ENCODE measurements at places on chromosomes 5 and 9.

DNA sequence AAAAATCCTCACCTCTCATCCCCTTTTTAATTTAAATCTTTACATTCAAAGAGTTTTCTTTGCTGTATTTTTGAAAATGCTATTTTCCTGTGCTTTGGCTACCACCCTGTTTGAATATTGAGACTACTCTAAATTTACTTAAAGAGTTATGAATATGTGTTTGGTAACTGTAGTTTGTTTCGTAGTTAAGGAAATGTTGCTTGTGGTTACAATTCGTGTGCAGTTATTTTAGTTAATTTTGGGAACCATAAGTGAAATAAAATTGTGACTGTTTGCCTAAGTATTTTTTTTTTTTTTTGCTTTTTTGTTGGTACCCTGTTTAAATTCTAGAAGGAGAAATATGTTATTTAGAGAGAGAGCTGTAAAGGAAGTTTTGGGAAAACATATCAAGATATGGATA lies 78.7 kb downstream of the XRCC4 start:
- DNase-seq: no peak

- DNase-seq: no peak
Measured at GRCh38 chr5:119174578-119175163, 103.8 kb downstream of the DMXL1 start.

DNA sequence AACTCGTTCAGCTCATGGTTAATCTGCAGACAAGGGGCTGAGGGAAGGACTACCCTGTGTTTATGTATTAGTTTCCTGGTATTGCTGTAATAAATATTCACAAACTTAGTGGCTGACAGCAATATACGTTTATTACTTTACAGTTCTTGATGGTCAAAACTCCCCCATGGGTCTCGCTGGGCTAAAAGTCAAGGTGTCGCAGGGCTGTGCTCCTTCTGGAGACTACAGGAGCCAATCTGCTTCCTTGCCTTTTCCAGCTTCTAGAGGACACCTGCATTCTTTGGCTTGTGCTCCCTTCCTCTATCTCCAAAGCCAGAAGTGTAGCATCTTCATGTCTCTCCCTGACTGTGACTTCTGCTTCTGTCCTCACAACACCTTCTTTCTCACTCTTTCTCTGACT lies 653.8 kb upstream of the RIOK2 start:
- no peak for DNase-seq

- DNase-seq: no peak
Measured at GRCh38 chr5:86757824-86758223, 140.1 kb downstream of the COX7C start.

DNA sequence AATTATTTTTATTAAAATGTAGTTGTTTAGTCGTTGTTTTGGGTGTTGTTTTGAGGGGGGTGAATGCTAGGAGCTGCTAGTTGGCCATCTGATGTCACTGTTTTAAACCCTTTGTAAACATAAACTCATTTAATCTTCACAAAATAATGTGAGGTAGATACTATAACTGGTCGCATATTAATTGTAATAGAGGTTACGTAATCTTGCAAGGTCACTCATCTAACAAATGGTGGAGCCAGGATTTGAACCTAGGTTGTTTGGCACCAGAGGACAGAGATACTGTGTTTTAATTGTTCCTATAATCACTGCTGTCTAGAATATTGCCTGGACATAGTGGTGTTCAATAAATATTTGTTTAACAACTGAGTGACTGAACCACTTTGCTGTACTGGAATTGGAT lies 54.4 kb downstream of the LRRTM2 start:
- no peak for DNase-seq

DNA sequence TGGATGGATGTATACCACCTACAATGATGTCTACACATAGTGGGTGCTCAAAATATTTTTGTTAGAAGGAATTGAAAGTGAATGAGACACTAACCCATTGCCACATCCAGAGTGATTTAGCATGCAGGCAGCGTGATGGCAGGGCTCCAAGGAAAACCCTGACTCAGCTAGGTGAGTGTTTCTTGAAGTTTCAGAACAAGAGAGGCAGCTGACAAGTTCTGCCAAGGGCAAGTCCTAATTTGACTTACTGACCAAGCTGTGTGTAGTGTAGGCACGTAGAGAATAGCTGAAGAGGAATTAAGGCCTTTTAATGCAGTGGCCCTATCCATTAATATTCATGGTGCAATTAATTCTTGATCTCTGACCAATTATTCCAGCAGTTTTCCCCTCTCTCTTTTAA lies 107.8 kb upstream of the ATP10B start:
- DNase-seq: no peak

DNA sequence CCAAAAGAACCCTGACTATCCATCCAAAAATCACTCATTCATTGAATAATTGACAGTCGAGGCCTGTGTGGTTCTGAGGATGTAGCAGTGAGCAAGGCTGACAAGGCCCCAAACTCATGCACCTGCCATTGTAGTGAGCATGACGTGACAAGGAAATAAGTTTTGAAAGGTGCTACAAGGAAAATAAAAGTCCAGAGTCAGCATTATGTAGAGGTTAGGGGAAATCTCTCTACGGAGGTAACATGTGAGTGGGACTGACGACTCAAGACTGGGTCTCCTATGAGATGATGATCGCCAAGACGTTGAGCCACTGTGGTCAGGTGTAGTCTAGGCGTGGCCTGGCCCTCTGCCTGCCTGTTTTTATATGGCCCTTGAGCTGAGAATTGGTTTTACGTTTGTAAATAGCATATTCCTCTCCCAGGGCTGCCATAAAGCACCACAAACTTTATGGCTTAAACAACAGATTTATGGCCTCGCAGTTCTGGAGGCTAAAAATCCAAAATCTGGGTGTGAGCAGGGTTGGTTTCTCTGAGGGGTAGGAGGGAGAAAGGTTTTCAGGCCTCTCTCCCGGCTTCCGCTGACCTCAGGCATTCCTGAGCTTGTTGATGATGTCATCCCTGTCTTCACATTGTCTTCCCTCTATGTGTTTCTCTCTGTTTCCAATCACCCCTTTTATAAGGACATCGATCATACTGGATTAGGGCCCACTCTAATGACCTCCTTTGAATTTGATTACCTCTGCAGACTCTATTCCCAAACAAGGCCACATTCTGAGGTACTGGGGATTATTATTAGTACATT lies 206.4 kb upstream of the EGFLAM start:
- DNase-seq: no peak

GRCh38 chr9:13974891-13975290 lies 339.1 kb downstream of the NFIB start:
- no peak for DNase-seq

DNA sequence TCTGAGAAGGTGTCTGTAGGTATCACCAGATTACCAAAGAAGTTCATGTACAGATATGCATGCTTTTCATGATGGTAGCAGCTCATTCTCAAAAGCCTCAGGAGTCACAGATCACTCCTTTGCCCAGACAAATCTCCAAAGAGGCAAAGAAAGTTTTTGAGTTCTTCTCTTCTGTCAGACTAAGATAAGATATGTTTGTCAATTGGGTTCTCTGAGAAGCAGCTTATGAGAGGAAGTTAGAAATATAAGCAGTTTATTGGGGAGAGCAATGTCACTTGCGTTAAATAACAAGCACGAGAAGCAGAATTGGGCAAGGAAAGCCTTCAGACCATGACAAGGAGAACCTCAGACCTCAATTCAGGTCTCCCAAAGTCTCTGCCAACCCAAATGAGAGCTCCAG lies 219.2 kb upstream of the KLF4 start:
- DNase-seq: no peak

- no peak for DNase-seq
Measured at GRCh38 chr5:6488021-6488420, 39.4 kb downstream of the UBE2QL1 start.

DNA sequence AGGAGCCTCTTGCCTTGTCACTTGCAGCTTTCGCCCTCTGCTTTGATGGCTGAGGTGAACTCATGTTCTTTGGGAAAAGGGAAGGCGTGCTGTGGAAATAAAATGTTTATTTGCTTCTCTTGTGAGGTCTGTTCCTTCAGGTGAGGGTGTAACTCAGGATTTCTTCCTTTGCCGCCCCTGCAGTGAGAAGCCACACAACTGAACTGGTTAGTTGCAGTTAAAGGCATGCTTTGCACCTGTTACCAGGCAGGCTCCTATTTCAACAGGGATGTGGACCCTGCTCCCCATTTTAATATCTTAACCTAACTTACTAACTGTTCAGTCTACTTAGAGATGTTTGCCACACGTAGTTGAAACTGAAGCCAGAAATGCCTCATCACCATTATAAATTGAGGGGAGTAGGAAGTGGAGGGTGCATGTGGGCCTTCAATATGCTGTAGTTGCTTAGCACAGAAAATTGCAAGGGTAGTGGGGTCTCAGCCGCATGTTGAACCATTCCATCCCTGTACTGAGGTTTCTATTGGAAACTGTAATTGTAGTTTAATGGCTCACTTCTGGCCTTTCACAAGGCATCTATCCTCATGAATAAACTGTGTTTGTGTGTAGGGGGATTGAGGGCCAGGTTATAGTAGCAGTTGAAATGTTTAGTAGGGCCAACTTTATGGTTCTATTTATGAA lies 7.9 kb downstream of the RACK1 start:
- no peak for DNase-seq

GRCh38 chr5:180157866-180158265 lies 51.1 kb downstream of the RASGEF1C start:
- DNase-seq: no peak

GRCh38 chr5:113202287-113202686 lies 225.7 kb downstream of the DCP2 start:
- DNase-seq: no peak

- DNase-seq: peak; percentile 18
Measured at GRCh38 chr5:93092349-93093105, 488.5 kb downstream of the NR2F1-AS1 start.

GRCh38 chr9:107667231-107668070 lies 177.9 kb upstream of the KLF4 start:
- no peak for DNase-seq

DNA sequence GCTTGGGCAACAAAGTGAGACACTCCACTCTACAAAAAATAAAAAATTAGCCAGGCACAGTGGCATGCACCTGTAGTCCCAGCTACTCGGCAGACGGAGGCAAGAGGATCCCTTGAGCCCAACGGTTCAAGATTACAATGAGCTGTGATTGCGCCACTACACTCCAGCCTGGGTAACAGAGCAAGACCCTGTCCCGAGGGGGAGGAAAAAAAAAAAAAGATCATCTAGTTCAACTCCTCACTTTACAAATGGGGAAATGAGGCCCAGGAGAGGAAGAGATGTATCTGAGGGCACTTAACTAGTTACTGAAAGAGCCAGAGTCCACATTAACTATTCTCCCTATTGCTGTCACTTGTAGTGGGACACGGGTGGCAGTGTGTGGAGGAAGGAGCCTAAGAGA lies 13.8 kb downstream of the PDCL start:
- no peak for DNase-seq

GRCh38 chr9:18056993-18057369 lies 417.0 kb upstream of the ADAMTSL1 start:
- DNase-seq: no peak

DNA sequence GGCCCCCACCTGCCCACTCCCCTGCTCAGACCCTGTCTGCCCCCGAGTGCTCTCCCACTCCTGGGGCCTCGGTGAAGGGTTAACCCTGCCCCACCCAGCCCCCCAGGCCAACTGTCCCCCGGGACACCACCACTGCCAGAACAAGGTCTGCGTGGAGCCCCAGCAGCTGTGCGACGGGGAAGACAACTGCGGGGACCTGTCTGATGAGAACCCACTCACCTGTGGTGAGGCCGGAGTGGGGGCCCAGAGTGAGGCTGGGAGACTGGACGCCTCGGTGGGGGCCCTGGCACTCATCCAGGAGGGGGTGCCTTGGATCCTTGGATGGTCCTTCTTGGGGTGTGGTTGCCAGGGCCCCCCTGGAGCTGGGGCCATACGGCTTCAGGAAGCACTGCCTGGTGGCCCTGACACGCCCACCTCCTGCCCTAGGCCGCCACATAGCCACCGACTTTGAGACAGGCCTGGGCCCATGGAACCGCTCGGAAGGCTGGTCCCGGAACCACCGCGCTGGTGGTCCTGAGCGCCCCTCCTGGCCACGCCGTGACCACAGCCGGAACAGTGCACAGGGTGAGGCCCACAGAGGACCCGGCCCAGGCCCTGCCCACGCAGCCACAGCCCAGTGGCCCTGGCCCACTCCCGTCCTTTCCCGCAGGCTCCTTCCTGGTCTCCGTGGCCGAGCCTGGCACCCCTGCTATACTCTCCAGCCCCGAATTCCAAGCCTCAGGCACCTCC lies 2.1 kb downstream of the MAMDC4 start:
- no peak for DNase-seq

GRCh38 chr5:147804334-147804733 lies 21.8 kb upstream of the JAKMIP2 start:
- DNase-seq: no peak

DNA sequence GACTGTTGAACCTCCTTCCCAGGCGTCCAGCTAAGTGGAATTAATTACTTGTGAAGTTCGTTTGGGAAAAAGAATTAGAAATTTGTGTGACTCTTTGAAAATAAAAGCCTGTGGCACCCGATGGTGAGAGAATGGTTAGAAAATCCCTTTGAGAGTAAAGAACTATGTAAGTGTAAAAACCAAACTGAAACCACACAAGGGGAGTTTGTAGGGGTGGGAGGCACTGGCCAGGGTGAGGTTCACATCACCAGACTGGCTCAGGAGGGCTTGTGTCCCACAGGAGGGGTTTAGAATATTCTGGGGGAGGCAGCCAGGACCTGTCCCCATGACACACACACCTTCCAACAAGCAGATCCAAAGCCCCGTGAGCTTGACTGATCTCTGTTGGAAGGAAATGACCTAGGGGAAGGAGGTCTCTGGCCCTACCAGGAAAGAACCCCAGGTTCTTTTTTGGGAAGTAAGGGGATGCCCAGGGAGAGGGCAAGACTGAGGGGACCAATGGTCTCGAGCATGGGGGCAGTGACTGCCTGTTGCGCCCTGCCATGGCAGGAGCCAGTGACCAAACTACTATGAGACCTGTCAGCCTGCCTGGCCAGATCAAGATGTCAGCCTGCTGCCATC lies 4.3 kb downstream of the SPATA24 start:
- DNase-seq: no peak

- peak; percentile 0 for DNase-seq
Measured at GRCh38 chr9:126157423-126157822, 169.2 kb upstream of the MVB12B start.

All from GM03348 (cell line).